ENCODE measurements at places on chromosomes 16 and 17.

DNA sequence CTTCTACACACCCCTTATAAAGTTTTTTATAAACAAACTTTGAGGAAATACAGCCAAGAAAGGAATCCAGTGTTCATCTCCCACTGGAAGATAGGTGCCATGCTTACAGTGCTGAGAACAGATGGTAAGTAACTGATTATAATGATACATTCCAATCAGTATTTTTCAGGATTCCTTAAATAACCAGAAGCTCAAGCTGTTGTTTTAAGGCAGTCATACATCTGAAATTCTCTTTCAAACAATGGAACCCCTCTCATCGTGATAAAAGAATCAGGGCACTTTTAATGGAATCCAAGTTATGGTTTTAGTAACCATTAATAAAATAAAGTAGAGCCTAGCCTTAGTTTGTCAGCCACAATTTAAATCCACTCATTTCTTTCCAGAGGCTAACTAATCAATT is 56.1 kb upstream of the STAC2 start:
- DNase-seq, result no peak

- no peak for DNase-seq
Observed at GRCh38 chr16:4399001-4399730, 17.2 kb downstream of the CORO7 start.

DNA sequence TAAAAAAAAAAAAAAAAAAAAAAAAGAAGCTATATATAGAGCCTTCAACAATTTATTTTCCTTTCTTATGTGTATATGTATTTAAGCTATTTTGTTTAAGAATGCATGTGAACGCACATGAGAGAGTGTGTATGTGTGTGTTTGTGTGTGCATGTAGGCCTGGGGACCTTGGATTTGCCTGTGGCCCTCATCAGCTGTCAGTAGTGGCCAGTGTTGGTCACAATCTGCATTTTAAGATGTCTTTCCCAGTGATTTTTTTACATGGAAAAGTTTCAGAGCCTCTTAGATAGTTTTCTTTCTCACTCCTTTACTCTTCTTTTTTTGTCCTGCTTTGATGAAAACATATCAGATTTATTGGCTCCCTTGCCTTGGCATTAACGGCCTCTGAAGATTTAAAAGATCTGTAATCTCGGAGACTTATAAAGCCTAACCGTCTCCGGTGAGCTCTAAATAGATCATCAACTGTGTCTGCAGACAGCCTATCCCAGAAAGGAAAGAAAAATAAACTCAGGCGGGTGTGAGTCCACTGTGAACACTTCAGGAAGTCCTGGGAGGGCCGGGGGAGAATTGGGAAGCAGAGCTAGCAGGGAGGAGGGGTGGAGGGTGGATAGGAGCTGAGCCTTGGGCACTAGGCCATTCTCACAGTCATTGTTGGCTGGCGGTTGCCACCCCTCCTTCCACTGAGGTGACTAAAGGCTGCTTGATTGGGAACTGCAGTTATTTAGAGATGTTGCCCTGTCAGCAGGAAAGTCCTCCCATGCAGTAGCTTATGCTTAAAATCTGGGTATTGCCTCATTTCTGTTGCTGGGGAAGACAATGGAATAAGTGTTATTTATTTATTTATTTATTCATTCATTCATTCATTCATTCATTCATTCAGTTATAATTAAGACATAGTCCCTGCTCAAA is 86.8 kb downstream of the WWP2 start:
- no peak for DNase-seq

- no peak for DNase-seq
Observed at GRCh38 chr16:58515871-58516767, 802 bp downstream of the SETD6 start.

DNA sequence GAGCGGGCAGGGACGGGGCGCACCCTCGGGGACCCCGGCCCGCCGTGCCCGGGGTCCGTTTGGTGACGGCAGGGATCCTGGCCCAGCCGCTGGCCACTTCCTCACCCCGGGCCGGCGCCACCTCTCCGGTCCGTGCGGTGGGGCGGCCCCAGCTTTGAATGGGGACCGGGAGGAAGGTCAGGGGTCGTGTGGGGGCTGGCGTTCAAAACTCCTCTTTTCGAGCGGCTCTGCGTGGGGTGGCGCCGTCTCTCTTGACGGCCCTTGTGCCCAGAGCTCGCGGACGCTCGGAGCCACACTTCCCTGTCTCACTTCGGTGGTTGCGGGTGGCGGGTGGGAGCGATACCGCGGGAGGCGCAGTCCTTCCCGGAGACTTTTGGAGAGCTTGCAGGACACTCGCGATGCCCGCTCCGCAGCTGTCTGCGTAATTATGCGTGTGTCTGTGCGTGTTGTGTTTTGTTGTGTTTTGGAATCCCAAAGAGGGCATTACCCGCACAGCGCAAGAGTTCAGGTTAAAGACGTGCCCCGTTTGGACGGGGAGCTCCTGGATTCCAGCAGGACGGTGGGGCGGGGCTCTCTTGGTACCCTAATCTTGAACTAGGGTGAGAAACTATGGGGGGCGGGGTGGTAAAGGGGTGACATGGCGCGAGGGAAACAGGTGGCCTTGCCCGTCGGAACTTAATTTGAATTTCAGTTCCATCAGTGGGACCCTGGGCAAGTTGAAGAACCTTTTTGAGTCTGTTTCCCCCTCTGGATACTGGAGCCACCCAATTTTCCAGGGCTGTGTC is 637 bp downstream of the PLCG2 start:
- no peak for DNase-seq

DNA sequence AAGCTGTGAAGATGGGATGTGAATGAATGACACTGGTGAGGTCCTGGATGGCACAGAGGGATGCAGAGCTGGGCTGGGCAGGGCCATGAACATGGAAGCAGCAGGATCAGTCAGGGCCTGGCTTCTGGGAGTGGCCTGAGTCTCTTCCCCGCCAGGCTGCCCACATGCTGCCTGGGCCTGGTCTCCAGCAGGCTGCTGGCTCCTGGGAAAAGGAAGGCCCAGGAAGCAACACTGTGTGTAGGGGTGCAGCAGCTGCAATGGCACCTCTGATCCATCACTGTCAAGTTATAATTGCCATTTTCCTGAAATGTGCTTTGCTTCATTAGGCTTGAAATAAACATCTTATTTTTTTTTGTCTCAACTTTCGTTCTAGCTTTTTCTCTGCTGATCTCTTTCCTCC is 260.2 kb upstream of the N4BP1 start:
- no peak for DNase-seq

- no peak for DNase-seq
Observed at GRCh38 chr17:13074026-13074425, 56.2 kb upstream of the ELAC2 start.

GRCh38 chr17:66508896-66509844 is 206.8 kb downstream of the PRKCA start:
- peak; percentile 44 for DNase-seq

DNA sequence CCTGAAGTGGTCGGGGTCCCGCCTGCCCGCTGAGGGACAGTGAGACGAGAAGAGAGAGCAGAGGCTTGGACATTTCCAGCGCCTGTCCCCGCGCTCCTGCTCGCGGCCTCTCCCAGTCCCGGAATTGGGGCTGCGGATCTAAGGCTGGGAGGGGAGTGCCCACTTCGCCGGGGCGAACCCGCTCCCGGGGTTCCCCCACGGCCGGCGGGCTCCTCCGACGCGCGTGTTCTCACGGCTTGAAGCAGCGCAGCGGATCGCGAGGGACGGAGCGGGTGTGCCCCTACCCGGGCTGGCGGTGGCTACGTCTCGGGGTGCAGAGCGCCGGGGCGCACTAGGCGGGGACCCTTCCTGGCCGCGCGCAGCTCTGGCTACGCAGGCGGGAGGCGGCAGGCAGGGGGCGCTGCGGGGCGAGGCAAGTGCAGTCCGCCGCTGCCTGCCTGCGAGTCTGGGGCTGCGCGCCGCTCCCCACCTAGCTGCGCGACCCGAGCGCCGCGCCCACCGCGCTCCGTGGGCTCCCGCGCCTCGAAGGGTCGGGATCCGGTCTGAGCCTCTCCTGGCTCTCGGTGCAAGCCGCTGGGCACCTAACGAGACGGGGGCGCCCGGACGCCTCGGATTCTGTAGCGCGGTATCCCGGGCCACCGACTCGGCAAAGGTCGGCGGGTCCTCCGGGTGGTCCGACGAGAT is 1.2 kb downstream of the NGFR start:
- DNase-seq, result peak; percentile 54

- no peak for DNase-seq
Observed at GRCh38 chr16:81996664-81997509, 14.4 kb downstream of the SDR42E1 start.

- DNase-seq, result no peak
Observed at GRCh38 chr17:78259192-78259554, 27.7 kb downstream of the TMEM235 start.

DNA sequence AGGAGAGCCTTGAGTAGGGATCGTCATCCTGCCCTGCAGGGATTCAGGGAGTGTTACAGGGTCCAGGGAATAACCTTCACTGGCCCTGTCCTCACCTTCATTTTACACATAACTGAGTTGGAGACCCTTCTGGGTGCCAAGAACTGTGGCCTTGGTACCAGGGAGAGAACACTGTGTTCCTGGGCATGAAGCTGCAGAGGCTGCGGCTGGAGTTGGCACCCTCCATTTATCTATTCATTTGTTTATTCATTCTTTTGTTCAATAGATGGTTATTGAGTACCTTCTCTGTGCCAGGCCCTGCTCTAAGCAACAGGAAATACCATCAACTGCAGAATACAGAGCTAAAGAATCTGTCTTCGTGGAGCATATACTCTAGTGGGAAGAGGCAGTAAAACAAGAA is 6.7 kb downstream of the ABCC3 start:
- no peak for DNase-seq

DNA sequence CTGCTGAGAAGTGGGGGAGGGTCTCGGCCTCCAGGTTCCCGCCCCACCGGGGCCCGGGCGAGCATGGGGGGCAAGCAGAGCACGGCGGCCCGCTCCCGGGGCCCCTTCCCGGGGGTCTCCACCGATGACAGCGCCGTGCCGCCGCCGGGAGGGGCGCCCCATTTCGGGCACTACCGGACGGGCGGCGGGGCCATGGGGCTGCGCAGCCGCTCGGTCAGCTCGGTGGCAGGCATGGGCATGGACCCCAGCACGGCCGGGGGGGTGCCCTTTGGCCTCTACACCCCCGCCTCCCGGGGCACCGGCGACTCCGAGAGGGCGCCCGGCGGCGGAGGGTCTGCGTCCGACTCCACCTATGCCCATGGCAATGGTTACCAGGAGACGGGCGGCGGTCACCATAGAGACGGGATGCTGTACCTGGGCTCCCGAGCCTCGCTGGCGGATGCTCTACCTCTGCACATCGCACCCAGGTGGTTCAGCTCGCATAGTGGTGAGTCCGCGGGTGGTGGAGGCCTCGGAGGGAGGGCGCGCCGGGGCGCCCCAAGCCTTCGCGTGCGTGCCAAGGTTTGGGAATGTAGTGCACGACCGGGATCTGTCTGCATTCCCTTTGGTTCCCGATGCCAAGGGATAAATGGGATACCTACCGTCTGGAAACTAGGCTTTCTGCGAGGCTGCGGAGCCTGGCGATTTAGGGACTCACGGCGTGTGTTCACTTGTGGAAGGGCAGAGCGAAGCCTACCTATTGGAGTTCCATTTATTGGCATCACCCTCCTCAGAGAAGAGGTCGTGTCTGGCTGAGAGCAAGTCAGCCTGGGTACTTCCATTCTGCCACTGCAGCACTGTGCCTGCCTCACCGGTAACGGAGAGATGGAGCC is 1.0 kb downstream of the ZNRF1 start:
- DNase-seq, result no peak

- no peak for DNase-seq
Observed at GRCh38 chr17:44005527-44006271, 1.3 kb downstream of the NAGS start.

GRCh38 chr17:63665527-63666214 is 34.3 kb downstream of the LIMD2 start:
- no peak for DNase-seq

GRCh38 chr17:46793541-46793940 is 25.0 kb downstream of the WNT3 start:
- DNase-seq, result no peak

DNA sequence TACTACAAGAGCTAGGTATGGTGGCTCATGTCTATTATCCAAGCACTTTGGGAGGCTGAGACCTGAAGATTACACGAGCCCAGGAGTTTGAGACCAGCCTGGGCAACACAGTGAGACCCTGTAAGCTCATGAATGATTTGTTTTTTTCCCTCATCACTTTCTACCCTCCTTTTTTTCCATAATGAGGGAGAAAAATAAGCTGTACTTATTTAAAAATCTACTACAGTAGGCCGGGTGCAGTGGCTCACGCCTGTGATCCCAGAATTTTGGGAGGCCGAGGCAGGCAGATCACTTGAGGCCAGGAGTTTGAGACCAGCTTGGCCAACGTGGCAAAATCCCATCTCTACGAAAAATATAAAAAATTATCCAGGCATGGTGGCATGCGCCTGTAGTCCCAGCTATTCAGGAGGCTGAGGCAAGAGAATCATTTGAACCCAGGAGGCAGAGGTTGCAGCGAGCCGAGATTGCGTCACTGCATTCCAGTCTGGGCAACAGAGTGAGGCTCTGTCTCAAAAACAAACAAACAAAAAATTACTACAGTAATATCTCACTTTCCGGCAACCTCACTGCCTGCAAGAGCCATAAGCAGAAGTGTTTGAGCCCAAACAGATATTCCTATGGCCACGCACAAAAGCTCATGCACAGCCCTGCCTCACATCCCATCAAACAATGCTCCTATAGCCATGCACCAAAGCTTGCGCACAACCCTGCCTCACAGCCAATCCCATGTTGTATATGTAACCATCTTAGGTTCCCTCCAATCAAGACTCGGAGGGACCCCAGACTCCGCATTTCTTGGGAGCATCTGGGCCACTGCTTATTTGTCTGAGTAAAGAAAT is 37.4 kb downstream of the TK2 start:
- no peak for DNase-seq

DNA sequence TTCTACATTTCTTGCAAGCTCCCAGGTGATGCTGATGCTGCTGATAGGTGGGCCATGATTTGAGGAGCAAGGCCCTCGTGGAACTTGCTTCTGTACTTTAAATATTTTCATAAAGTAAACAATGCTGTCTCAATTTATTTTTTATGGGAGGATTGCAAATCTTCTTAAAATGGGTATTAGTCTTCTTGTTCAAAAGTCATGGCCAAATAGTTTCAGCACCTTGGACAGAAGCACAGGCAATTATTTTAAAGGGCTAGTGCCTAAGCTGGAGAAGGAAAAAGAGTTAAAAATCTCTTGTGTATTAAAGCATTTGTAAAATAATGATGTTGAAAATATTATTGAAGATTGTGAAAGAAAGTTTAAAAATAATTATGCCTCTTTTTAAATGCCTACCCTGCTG is 50.5 kb downstream of the GPR139 start:
- no peak for DNase-seq

GRCh38 chr16:10957771-10958482 is 13.6 kb downstream of the CLEC16A start:
- DNase-seq, result no peak

DNA sequence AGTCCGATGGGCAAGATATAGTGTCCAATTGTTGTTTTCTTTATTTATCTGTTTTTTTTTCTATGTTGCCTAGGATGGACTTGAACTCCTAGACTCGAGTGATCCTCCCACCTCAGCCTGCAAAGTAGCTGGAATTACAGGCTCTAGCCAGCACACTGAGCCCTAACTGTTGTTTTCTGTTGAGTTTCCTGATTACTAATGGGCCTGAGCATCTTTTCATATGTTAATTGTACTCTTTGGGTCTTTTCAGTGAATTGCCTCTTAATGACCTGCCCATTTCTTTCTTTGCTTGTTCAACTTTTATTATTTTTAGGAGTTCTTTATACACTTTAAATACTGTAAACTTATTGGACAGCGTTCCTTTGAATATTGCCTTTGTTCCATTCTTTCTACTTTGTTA is 213.0 kb downstream of the HS3ST3B1 start:
- no peak for DNase-seq

- DNase-seq, result peak; percentile 87
Observed at GRCh38 chr16:2927010-2927646, 15.4 kb downstream of the FLYWCH1 start.

GRCh38 chr17:76124582-76125390 is 16.3 kb downstream of the FOXJ1 start:
- no peak for DNase-seq

GRCh38 chr17:8467527-8467926 is 31.8 kb downstream of the NDEL1 start:
- no peak for DNase-seq
